AML-193 (cell line): ENCODE measurements at places on chromosomes 4 and X.
A peak's percentile ranks its signal among the peaks of the same experiment; 100 is the strongest.

DNA sequence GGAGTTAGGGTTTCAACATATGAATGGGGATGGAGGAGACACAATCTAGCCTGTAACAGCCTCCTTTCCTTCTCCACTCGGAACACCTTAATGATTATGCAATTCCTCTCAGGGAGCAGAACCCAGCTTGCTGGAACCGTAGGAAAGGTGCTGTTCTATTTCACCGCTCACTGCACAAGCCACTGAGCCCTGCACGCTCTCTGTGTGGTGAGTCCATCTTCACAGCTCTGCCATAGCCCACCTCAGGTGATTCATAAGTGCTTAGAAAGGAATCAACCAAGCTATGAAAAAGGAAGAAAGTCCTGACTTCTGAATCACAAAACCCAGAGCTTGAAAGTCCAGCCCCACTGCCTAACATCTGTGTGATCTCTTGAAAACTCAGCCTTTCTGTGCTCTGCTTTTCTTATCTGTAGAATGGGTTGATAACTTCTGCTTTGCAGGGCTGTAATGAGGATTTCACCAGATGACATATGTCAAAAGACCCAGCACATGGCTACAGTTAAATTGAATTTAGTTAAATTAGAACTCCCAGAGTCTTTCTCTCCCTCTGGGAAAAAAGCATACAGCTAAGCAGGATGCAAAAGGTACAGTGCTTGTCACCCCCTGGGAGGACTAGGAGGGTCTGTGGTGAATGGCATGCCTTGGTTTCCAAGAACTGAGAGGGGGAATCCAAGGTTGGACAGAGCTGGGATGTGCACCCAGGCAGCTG lies 91.6 kb downstream of the WFS1 start:
- DNase-seq = no peak

DNA sequence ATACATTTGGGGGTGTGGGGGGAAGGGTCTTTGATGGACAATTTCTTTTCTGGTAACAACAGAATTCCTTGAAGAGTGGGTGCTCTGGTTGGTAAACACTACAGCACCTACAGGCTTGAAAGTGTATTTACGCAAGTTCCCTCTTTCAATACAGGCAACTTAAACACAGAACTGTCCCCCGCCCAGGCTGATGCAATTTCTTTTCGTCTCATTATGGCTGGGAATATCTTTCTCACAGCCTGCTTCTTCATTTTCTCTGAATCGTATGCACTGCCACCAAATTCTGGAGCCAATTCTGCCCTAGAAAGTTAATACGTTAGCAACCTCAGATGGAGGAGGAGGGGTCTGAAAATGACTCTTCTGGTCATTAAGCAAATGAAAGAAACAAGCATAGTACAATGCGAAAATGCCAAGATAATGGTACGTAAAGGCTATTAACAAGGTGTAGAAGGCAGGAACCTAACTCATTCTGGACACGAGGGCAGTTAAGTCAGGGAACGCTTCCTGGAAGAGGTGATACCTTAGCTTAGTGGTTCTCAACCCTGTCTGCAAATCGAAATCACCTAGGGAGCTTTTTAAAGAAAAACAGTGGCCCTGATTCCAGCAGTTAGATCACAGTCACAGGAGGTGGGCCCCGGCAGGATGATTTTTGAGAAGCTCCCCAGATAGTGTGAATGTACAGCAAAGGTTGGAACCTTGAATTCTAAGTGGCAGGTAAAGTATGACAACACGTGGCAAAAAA lies 1.0 kb downstream of the AGA start:
- peak; percentile 75 for DNase-seq

DNA sequence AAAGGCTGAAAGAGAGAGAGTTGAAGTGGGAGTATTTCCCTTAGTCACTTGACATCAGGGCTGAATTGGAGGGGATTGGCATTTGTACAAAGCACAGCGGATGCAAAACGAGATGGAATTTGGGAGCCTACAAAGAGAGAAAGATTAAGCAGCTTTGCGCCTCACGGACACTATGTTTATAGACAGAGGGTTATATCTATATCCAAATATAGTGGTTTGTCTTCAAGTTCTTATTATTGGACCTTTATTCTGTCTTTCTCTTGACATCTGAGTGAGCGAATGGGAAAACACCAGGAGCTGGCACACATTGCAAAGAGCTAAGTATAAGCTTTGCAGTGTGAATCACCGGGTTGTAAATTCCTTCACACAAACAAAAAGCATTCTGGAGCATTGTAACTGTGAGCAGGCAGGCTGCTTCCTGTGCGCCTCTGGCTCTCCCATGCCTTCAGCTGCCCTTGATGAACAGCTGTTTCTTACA lies 500.2 kb downstream of the STIM2 start:
- no peak for DNase-seq

DNA sequence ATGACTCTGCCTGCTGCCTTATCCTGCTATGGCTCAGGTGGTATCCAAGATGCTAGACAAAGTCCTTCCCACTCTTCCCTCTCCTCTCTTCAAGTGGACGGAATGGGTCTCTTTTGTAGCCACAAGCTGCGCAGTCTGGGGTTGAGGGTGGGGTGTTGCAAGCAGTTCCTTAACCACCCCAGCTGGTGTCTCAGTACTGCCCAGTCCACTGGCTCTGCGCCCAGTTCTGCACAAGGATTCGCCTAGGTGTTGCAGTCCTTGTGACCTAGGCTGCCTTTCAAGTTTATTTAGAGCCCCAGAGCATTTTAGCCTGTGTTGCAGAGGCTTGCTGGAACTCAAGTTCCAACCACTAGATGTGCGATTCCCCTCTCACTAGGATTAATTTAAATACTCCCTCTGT lies 120.7 kb downstream of the NEXMIF start:
- DNase-seq = no peak

- DNase-seq = no peak
These were observed 17.2 kb upstream of the MYOZ2 start for GRCh38 chr4:119118397-119118796.

GRCh38 chr4:95729596-95729995 lies 110.3 kb upstream of the PDHA2 start:
- DNase-seq = no peak

- no peak for DNase-seq
These were observed 94.4 kb upstream of the CLCN4 start for GRCh38 chrX:10062352-10062751.
